ENCODE measurements at places on chromosomes 12 and 14.

DNA sequence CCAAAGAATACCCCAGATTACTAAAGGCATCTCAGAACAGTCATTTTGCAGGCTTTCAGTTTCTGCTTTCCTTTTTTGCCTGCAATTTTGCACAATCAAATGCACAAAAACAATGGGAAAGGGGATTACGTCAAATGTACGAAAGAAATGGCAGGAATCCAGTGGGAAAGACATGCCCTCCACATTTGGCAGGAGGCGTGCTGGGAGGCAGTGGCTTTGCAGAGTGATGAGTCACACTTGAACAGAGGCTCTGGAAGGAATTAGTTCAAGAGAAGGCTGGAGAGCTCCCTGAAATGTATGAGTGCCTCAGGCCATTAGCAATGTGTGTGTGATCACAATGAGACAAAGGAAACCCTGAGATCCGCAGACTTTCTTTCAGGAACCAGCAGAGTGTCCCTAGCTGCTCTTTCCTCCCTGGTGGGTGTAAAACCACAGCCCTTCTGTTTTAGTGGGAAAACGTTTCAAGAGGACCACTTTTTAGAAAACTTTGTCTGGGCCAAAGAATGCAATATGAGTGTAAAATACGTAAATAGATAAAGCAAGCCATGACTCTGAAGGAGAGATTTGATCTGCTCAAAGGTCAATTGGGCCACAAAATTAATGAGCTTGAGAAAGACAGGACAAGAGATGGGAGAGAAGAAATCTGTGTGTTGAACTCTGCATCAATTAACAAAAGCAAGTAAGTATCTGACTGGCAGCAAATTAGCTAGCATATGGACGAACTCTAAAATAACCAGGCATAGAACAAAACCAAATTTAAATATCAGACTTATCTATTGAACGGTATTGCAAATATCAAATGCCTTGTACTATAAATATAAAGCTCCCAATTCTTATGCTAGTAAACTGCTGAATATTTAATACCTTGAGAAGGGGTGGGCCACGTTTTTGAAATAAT lies 155.4 kb upstream of the PDE3A start:
- H3K36me3 ChIP-seq = no peaks in the 10 kb centered on the region
- no peaks in the 10 kb centered on the region for H3K27me3 ChIP-seq
- H3K27ac ChIP-seq = peak overlapping the region; percentile 69
- DNase-seq = peak; percentile 53
- peak overlapping the region; percentile 62 for H3K4me3 ChIP-seq

DNA sequence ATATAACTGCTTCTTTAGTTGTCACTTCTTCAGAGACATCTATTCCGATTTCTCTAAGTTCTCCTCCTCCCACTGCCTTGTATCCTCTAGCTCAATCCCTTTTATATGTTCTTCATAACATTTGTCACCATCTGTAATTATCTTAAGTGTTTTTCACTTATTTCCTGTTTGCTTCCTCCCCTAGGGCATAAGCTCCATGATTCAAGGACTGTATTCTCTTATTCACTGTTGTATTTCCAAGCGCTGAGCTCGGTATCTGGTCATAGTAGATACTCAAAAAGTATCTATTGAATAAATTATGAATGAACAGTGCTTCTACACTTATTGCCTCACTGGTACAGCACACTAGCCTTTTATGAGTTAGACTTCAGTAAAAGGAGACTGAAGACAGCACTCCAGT lies 109.0 kb upstream of the TMPO start:
- no peaks in the 10 kb centered on the region for H3K36me3 ChIP-seq
- DNase-seq = no peak
- H3K4me3 ChIP-seq = no peak overlapping the region
- H3K27ac ChIP-seq = no peak overlapping the region
- no peaks in the 10 kb centered on the region for H3K4me1 ChIP-seq
- H3K27me3 ChIP-seq = no peaks in the 10 kb centered on the region

DNA sequence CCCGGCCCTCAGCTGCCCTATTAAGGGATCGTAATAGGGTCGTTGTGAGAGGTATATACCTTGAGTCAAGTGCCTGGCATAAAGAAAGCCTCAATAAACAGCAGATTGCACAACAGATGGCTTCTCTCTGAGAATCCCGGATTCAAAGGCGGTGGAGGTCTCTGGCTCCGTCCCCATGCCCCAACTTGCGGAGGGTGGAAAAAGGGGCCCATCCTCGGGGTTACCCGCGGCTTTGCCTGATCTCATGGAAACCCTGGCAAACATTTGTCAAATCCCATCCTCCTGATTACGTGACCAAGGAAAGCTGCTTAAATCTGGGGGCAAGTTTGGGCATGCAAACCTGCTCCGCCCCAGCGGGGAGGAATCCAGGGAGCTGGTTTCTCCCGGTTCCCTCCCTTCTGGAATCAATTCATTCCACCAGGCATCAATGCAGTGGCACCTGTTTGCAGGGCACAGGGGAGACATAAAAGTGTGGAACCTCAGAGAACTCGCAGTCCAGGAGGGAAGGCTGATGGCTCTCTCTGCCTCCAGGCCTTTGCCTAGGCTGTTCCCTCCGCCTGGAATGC lies 12.3 kb downstream of the TRPV4 start:
- H3K36me3 ChIP-seq = no peaks in the 10 kb centered on the region
- no peak overlapping the region for H3K27ac ChIP-seq
- no peaks in the 10 kb centered on the region for H3K27me3 ChIP-seq
- no peak overlapping the region for H3K4me3 ChIP-seq
- DNase-seq = no peak

GRCh38 chr12:104895415-104895814 lies 62.7 kb downstream of the SLC41A2 start:
- no peak for DNase-seq
- H3K36me3 ChIP-seq = no peaks in the 10 kb centered on the region
- no peak overlapping the region for H3K27ac ChIP-seq
- no peaks in the 10 kb centered on the region for H3K27me3 ChIP-seq

GRCh38 chr12:42969355-42969754 lies 379.8 kb upstream of the PRICKLE1 start:
- no peak overlapping the region for H3K4me3 ChIP-seq
- H3K27ac ChIP-seq = no peak overlapping the region
- no peaks in the 10 kb centered on the region for H3K36me3 ChIP-seq
- H3K27me3 ChIP-seq = no peaks in the 10 kb centered on the region

- no peak for DNase-seq
- H3K36me3 ChIP-seq = no peaks in the 10 kb centered on the region
- no peaks in the 10 kb centered on the region for H3K27me3 ChIP-seq
- H3K4me1 ChIP-seq = no peaks in the 10 kb centered on the region
These were observed 115.4 kb downstream of the KIF21A start for GRCh38 chr12:39327510-39327909.

DNA sequence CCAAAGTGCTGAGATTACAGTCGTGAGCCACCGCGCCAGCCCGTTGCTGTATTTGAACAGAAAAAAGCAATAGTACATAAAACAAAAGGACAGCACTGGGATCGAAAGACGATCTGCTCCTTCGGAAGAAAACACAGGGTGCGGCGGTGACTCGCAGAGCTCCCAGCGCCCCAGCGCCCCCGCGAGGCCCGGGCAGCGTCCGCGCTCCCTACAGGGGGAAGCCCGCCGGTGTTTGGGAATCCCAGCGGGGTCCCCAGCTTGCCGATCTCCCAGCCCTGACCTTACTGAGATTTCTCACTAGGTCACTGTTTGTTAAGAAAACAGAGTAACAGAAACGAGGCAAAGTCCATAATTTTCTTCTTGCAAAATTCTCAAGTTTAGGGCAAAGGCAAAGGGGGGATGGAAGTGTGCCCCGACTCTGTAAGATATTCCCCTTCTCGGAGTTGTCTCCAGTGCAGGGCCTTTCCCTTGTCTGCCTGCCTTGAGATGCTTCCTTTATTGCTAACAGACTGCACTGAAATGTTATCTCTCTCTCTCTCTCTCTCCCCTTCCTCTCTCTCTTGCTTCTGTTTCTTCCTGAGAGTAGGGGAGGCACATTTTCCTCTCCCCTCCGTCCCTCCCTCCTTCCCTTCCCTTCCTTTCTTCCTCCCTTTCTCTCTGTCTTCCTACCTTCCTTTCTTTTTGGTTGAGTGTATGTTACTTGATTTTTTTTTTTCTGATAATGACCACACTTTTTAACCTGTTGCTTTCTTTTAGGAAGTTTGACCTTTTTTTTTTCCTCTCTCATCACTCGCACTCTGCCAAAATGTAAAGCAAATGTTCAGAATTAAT lies 91.9 kb downstream of the TMEM30B start:
- no peaks in the 10 kb centered on the region for H3K27me3 ChIP-seq
- H3K4me1 ChIP-seq = peaks cover 20% of the 10 kb centered on the region
- peak overlapping the region; percentile 51 for H3K27ac ChIP-seq

DNA sequence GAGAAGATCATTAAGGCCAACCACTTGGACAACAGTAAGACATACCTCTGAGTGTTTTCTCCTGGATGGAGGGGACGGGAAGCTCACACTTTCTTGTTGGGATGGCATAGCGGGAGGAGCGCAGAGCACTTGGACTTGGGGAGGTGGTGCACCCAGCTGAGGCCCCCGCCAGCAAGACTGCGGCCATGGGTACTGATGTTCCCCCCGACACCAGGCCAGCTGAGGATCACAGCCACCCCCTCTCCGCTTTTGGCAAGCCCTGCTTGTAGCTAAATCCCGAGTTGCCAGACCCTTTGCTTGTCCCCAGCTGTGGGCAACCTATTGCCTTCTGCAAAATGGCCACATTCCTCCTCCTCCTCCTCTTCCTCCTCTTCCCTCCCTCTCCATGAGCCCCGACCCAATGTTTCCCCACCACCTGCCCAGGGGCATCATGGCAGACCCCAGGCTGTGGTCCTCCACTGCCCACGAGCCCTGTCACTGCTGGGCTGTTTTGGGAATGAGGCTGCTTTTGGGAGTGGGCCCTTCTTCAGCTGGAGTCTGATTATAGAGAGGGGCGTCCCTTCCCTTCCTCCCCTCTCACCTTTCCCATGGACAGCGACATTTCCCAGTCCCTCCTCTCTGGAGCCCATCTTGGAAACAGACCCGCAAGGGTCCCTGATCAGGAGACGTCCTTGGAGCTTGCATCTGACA lies 62.8 kb downstream of the PRMT8 start:
- no peaks in the 10 kb centered on the region for H3K4me1 ChIP-seq
- no peaks in the 10 kb centered on the region for H3K36me3 ChIP-seq
- H3K27ac ChIP-seq = no peak overlapping the region
- DNase-seq = no peak
- H3K27me3 ChIP-seq = no peaks in the 10 kb centered on the region

DNA sequence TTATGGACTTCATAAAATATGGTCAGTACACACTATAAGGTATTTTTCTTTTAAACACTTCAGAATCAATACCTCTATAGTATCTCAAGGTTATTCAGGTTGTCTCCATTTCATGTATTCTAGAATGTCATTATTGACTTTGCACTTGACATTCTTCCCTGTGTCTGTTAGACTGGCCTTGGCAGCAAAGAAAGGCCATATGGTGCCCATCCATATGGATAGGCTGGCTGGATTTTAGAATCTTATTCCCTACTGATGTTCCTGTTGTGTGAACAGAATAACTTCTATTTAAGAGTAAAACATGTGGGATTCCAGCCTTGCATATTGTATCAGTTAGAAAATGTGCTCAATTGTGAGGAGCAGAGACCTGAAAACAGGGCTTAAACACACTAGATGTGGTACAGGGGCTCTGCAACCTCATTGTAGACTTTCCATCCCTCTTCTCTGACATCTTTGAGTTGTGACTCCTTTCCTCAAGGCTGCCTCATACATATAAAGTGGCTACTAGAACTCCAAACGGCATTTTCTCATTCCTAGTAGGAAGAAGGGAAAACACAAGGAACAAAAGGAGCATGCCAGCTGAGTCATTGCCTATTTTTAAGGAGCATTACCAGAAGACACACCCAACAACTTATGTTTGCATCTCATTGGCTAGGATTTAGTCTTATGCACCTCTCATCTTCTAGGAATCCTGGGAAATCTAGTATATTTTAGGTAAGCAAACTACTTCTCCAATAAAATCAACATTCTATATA lies 221.2 kb upstream of the TMPO start:
- no peak overlapping the region for H3K27ac ChIP-seq
- no peak overlapping the region for H3K4me3 ChIP-seq
- no peaks in the 10 kb centered on the region for H3K4me1 ChIP-seq
- no peaks in the 10 kb centered on the region for H3K27me3 ChIP-seq

Data from thoracic aorta (tissue), 2 donors.